Effector CD8-positive, alpha-beta T cell (primary cell): ENCODE measurements at places on chromosomes 11 and 22.

- no peak for DNase-seq
Observed at GRCh38 chr22:49499433-49500075, 328.1 kb downstream of the BRD1 start.

GRCh38 chr11:40094954-40095353, 1364.5 kb downstream of the LRRC4C start:
- no peak for DNase-seq

DNA sequence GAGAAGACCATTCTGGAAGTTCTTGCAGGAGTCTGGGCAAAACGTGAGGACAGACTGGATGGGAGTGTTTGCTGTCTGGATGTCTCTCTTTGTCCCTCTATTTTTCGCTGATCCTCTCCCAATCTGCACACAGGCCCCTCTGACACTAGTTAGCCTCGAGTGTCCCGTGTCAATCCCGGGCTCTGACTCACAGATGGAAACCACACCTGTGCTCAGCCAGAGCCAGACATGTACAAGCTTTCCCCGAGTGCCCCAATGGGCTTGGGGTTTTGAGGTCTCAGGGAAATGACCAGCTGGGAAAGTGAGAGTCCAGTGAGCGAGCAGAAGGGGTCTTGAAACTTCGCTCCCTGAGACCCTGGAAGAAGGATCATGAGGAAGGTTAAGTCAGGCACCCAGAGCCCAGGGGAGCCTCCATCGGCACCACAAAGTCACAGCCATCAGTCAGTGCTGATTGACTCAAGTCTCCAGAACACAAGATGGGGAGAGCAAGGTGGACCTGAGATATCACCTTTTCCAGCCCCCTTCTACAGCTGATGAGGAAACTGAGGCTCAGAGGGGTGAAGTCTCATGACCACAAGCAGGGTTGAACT, 13.9 kb downstream of the APOL2 start:
- no peak for DNase-seq

GRCh38 chr11:26753723-26754504, 32.1 kb upstream of the SLC5A12 start:
- DNase-seq = no peak

DNA sequence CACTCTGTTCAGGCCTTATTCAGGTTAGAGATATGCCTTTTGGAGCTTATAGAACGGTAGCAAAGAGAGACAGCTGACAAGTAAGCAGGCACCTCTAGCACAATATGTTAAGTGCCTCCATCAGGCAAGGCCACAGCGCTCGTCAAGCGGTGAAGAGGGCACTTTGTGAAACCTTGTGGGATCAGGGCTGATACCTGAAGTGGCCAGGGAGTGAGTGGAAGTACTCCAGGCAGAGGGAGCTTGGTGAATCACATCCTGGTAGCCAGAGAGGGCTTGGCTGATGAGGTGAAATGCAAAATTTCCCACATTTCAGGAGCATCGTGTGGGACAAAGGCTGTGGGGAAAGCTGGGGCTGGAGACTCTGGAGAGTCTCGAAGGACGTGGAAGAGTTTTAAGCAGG, 87.4 kb downstream of the PKNOX2 start:
- DNase-seq = no peak
